ENCODE measurements at places on chromosomes 6 and 20.

GRCh38 chr6:79868098-79868722 lies 79.1 kb downstream of the ELOVL4 start:
- no peak for DNase-seq

DNA sequence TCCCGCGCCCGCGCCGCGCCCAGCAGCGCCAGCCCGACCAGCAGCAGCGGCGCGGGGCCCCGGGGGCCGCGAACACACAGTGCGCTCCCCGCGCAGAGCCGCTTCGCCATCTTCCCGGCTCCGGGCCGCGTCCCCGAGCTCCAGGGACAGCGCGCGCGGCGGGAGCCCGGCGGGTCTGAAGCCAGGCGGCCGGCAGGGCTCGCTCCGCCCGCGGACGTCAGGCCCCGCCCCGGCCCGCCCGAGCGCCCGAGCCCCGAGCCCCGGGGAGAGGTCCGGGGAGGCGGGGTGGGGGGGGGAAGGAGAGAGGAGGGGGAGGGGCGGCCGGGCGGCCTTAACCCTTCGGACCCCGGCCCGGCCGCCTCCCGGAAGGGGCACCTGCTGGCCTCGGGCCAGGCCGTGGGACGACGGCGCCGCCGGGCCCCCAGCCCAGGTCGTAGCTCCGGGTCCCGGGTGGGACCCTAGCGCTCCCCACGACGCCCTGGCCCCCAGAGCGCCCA lies at the start of gene LAMA5:
TSS of gene LAMA5 (minus strand) at position 177 of the 497 bp plus-strand sequence. CDS start at position 110, 67 bp downstream.
- DNase-seq = no peak

- DNase-seq = no peak
Observed at GRCh38 chr20:1381753-1382591, 10.9 kb downstream of the FKBP1A start.

DNA sequence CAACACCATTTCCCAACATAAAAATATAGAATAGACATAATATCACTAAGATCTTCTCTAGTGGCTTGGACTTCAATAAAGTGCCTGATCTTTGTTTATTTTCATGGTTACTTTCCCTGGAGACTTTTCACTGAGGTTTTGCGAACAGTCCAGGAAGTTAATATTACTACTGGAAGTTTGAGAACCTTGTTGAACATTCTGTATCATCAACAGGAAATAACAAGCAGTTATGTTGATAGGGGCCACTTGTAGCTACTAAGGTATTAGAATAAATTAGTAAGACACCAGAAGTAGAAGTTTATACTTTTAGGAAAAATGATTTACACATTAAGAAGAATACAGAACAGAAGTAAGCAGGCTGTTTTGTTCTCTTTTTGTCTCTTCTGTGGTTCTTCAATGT lies 180.2 kb downstream of the TFAP2B start:
- DNase-seq = no peak
